Fibroblast of skin of right quadriceps (primary cell): ENCODE measurements at places on chromosomes 1 and 21.

GRCh38 chr21:35217504-35218060 is 168.5 kb upstream of the RUNX1 start:
- peak; percentile 95 for DNase-seq

GRCh38 chr1:76073481-76073880 is 1.1 kb upstream of the ST6GALNAC3 start:
- DNase-seq, result peak; percentile 90

- DNase-seq, result no peak
Measured at GRCh38 chr1:102045752-102046151, 49.0 kb upstream of the OLFM3 start.

GRCh38 chr1:205810448-205811157 is 2.4 kb downstream of the SLC41A1 start:
- peak; percentile 11 for DNase-seq

GRCh38 chr1:43520100-43520778 is 10.4 kb upstream of the PTPRF start:
- no peak for DNase-seq

DNA sequence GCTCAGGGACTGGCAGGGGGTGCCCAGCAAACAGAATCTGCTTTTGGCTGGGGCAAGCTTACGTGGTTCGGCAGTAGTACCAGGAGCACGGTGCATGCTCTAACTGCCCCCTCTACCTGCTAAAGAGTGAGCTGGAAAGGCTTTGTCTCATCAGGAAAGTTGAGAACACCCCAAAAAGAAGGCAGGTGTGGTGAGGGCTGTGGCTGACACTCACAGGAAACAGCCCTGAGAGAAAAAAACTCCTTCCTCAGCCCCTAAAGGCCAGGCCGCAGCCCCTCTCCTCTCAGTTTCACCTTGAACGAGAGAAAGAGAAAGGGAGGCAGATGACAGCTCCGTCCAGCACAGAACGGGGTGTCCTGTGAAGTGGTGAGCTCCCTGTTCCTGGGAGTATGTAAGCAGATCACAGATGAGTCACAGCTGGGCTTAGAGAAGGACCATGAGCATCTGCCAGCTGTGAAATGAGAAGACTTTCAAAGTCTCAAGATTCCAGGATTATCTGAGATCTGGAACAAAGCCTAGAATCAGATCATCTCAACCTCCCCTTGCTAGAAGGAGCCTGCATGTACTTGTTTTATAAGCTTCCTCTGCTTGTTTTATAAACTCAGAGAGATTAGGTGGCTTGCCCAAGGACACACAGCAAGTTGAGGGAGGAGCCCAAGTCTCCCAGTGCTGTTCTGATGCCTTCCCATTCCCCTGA is 13.4 kb downstream of the LAPTM5 start:
- no peak for DNase-seq

- DNase-seq, result no peak
Measured at GRCh38 chr1:70324683-70325082, 29.8 kb downstream of the ANKRD13C start.

DNA sequence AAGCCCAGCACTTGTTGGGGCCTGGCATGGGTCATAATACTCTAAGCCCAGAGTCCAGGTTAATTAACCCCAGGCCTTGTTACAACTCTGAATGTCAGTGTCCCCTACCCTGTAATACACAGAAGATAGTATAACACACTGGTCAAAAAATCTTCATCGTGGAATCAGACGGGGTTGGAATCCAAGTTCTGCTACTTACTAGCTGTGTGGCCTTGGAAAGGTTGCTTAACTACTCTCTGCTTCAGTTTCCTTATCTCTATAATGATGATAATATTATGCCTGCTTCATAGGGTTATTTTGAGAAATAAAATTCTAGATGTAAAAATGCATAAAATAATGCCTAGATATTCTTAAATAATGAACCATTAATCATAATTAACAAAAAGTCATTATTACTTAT is 77.8 kb upstream of the CTTNBP2NL start:
- no peak for DNase-seq

DNA sequence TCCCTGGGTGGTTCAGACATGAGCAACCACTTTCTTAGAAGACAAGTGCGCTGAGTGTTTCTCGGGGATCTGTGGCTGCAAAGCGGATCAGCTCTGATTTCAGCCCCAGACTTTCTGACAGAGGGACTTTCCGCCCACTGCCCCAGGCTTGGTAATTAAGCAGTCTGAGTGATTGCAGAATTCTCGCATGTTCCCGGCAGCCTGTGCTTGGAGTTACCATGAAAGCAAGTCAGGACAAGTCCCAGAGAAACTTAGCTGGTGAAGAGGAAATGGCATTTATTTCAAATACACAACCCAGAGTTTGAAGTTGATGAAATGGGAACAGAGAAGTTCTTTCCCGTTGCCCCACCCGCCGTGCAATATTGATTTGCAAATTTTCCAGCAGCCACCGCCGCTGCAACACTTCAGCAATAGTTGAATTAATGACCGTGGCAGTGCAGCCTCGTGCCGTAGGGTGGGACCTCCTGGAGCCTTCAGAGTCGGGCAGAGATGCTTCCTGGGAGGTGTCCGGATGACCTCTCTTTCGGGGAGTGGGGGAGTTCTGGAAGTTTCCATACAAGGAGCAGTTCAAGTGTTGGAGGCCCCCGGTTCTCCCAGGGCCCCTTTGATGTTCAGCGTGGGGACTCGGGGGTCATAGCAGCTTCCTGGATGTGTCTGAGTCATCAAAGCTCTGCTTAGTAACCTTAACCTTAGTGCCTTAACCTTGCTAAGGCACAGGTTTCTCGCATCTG is 134.7 kb downstream of the KAZN start:
- no peak for DNase-seq

GRCh38 chr1:51583532-51583931 is 33.4 kb upstream of the OSBPL9 start:
- peak; percentile 34 for DNase-seq

- DNase-seq, result no peak
Measured at GRCh38 chr1:171279234-171279633, 30.9 kb downstream of the FMO1 start.
